ENCODE measurements at places on chromosomes 12 and 14. TPM values are rescaled to one million over a fixed set of nuclear protein-coding genes. Genes with fewer than 3 reads are reported as not detected.

DNA sequence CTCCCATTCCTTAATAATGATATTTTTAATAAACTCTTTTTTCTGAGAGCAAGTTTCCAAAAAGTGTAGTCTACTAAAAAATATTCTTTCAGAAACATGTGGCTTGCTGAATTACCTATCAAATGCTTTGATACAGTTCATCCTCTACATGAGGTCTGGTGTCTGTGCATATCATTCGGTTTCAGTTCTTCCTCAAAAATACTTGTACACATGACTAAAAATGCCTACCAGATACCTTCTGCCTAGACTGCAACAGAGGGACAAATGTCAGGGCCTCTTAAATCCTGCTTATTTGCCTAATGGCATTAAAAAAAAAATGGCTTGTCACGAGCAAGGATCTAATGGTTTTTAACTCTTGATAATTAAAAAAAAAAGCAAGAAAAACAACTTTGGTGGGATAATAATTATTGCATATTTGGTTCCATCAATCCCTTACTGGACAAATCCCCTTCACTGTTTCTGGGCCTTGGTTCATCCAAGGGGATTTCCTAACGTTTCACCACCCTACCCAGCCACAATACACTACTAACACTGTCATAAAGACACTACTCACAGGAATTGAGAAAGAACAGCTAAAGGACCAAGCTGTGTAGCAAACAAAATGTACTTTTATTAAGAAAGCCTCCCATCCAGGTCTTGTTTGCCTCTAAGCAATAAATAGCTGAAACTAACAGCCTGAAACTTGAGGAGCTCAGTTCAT, 45.7 kb downstream of the PARP11 start:
- H3K36me3 ChIP-seq: peaks cover 24% of the 10 kb centered on the region
- no peak overlapping the region for H3K4me3 ChIP-seq
- H3K4me1 ChIP-seq: no peaks in the 10 kb centered on the region
- no peak for DNase-seq
- H3K27ac ChIP-seq: no peak overlapping the region

- no peaks in the 10 kb centered on the region for H3K27me3 ChIP-seq
- H3K36me3 ChIP-seq: no peaks in the 10 kb centered on the region
- H3K4me1 ChIP-seq: no peaks in the 10 kb centered on the region
These were observed 24.7 kb downstream of the ITPK1 start for GRCh38 chr14:93090826-93091555.

DNA sequence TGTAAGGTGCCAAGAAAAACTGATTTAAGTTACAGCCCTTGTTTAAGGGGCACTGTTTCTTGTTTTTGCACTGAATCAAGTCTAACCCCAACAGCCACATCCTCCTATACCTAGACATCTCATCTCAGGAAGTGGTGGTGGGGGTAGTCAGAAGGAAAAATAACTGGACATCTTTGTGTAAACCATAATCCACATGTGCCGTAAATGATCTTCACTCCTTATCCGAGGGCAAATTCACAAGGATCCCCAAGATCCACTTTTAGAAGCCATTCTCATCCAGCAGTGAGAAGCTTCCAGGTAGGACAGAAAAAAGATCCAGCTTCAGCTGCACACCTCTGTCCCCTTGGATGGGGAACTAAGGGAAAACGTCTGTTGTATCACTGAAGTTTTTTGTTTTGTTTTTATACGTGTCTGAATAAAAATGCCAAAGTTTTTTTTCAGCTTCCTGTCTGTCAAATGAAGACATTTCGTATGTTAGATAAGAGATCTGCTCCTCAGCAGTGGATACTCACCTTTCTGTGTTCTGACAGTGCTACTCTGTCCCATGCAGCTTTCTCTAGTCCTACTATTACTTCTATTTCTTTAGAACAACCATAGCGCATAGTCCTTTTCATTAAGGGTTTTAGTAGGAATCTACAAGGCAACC, 1.2 kb upstream of the PA2G4 start:
- no peaks in the 10 kb centered on the region for H3K27me3 ChIP-seq
- no peak overlapping the region for H3K27ac ChIP-seq
- DNase-seq: no peak
- peak overlapping the region; percentile 92 for H3K4me3 ChIP-seq
- peaks cover 17% of the 10 kb centered on the region for H3K36me3 ChIP-seq

DNA sequence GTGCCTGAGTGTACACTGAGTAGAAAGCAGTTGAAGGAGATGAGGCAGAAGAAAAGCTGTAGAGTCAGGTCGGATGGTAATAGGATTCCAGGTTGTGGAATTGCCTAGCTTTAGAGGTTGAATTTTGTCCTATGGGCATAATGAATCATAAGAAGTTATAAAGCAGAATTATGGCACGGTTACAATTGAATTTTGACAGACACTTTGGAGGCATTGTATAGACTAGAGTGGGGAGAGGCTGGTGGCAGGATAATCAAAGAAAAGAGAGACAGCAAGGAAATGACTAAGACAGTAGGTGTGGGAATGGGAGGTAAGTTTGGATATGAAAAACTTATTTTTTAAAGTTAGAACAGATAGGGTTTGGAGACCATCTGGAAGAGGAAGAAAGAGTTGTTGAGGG, 102.6 kb downstream of the NTN4 start:
- no peaks in the 10 kb centered on the region for H3K36me3 ChIP-seq
- DNase-seq: no peak
- no peak overlapping the region for H3K4me3 ChIP-seq
- H3K27ac ChIP-seq: no peak overlapping the region

The SMIM41 gene
- 0.12 TPM for polyA plus RNA-seq

The GYS2 gene
- polyA plus RNA-seq: not detected

The WSCD2 gene
- 1.1 TPM for polyA plus RNA-seq

The ADAMTS20 gene
- polyA plus RNA-seq: not detected

The CD163 gene
- polyA plus RNA-seq: 0.39 TPM

Data from B cell (primary cell).